ENCODE measurements at places on chromosomes 12 and 14. TPM values are rescaled to one million over a fixed set of nuclear protein-coding genes. Genes with fewer than 3 reads are reported as not detected.

GRCh38 chr12:11130999-11131398 is 3.4 kb downstream of the TAS2R30 start:
- H3K4me1 ChIP-seq = peaks cover 16% of the 10 kb centered on the region
- H3K4me3 ChIP-seq = no peak overlapping the region
- H3K27me3 ChIP-seq = no peaks in the 10 kb centered on the region
- no peak for DNase-seq

DNA sequence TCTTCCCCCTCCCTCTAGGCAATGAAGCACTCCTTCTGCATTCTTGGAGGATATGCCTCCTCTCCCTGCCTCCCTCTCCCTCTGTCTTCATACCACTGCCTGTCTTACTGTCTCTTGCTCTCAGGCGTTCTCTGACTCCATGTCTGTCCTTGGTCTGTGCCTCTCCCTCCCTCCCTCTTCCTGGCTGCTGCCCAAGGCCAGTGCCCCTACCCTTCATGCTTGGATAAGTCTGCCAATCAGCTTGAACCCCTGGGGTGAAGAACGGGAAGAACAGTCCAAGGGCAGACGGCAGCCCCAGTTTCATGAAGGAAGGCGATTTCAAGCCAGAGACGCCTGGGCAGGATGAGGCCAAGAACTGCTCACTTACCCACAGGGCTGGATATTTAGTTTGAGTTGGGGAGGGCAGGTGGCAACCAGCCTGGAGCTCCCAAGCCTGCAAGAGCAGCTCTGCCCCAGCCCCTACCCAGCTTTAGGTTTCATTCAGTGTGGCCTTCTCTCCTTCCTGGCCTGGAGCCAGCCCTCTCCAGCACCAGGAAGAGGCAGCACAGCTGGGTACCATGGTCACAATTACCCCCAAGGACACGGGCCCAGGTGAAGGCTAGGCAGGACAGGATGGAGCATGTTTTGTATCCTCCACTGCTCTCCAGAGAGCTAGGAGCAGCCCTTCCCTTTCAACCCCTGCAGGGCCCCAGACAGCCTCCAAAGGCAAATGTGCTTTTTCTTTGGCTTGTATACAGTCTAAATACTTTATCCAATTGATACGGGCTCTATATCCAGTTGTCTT is 35.8 kb upstream of the LTBP2 start:
- peaks cover 27% of the 10 kb centered on the region for H3K4me1 ChIP-seq
- H3K27me3 ChIP-seq = no peaks in the 10 kb centered on the region
- DNase-seq = no peak
- no peak overlapping the region for H3K27ac ChIP-seq
- H3K4me3 ChIP-seq = no peak overlapping the region
- H3K36me3 ChIP-seq = no peaks in the 10 kb centered on the region

DNA sequence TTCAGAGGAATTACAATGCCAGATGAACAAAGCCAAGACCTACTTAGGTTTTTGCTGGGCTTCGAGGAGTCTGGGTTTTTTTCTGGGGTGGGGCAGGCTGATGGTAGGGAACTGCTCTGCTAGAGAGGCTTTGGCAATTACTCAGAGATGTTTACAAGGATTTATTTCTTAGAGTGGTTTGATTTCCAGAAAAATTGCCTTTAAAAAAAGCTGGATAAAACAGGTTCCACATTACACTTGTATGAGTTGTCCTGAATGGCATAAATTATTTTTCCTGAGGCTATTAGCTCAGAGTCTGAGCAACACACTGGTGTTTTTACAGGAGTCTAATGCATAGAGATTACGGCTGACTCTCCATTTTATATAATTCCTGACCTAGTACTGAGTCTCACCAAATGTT is 118.5 kb upstream of the FRMD6 start:
- peaks cover 12% of the 10 kb centered on the region for H3K27me3 ChIP-seq
- H3K36me3 ChIP-seq = no peaks in the 10 kb centered on the region
- H3K4me1 ChIP-seq = no peaks in the 10 kb centered on the region
- no peak for DNase-seq
- H3K4me3 ChIP-seq = no peak overlapping the region

RNASE4 gene
- 0.50 TPM for total RNA-seq

PHETA1 gene
- 2.1 TPM for total RNA-seq

Data from natural killer cell treated with Interleukin-12 subunit alpha and Interleukin-12 subunit beta and Interleukin-15 and Interleukin-18, amount 100 ng/mL, for 72 hours (primary cell).